ENCODE measurements at places on chromosomes 16 and 17.

GRCh38 chr17:78185981-78186691, 716 bp downstream of the TK1 start:
- no peaks in the 10 kb centered on the region for H3K27me3 ChIP-seq
- peak overlapping the region; percentile 65 for H3K4me3 ChIP-seq
- no peak overlapping the region for H3K27ac ChIP-seq
- peaks cover 17% of the 10 kb centered on the region for H3K4me1 ChIP-seq
- DNase-seq, result no peak
- H3K36me3 ChIP-seq, result no peaks in the 10 kb centered on the region

DNA sequence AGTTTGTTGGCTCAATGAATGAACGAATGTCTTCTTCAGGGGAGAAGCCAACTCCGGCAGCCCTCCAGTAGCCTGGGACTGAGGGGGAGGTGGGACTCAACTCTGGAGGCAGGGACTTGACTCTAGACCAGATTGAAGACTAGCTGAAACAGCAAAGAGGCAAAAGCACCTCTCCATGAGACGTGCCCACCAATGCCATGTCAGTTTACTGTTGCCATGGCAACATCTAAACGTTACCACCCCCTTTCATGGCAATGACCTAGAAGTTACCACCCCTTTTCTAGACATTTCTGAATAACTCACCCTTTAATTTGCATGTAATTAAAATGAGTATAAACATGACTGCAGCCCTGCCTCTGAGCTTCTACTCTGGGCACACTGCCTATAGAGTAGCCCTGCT, 91.8 kb downstream of the ASIC2 start:
- H3K36me3 ChIP-seq, result no peaks in the 10 kb centered on the region
- no peaks in the 10 kb centered on the region for H3K4me1 ChIP-seq
- H3K27me3 ChIP-seq, result peaks cover 10% of the 10 kb centered on the region
- no peak for DNase-seq
- H3K4me3 ChIP-seq, result no peak overlapping the region

GRCh38 chr16:78669994-78670393, 570.5 kb downstream of the WWOX start:
- H3K4me1 ChIP-seq, result no peaks in the 10 kb centered on the region
- H3K4me3 ChIP-seq, result no peak overlapping the region
- no peaks in the 10 kb centered on the region for H3K36me3 ChIP-seq

GRCh38 chr17:3474212-3474611, 1.6 kb upstream of the ASPA start:
- no peaks in the 10 kb centered on the region for H3K4me1 ChIP-seq
- no peak for DNase-seq
- no peak overlapping the region for H3K4me3 ChIP-seq
- peaks cover 9% of the 10 kb centered on the region for H3K27me3 ChIP-seq
- no peak overlapping the region for H3K27ac ChIP-seq

DNA sequence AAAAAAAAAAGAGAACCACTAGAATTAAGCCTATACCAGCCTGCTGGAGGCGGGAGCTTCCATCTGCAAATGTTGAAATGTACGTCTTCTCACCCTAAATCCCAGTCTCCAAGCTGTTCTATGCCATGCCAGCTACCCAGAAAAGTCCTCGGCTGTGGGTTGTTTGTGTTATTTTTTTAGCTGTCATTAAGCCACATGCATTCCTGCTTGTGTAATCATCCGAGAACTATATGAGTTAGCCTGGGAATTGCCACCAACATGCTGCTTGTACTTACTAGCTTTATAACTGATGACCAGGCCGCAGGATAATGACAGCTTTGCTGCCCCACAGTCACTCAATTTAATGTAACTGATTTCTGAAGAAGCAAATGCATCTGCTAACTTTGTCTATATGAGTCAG, 313.9 kb upstream of the SALL1 start:
- no peak for DNase-seq
- no peaks in the 10 kb centered on the region for H3K36me3 ChIP-seq
- H3K27me3 ChIP-seq, result no peaks in the 10 kb centered on the region
- no peak overlapping the region for H3K4me3 ChIP-seq
- no peak overlapping the region for H3K27ac ChIP-seq

GRCh38 chr16:62035115-62036092, 834 bp downstream of the CDH8 start:
- H3K4me1 ChIP-seq, result no peaks in the 10 kb centered on the region
- peaks cover 12% of the 10 kb centered on the region for H3K27me3 ChIP-seq
- no peaks in the 10 kb centered on the region for H3K36me3 ChIP-seq
- no peak overlapping the region for H3K27ac ChIP-seq

GRCh38 chr17:78414178-78415162, 36.0 kb downstream of the PGS1 start:
- peak overlapping the region; percentile 94 for H3K27ac ChIP-seq
- peak; percentile 55 for DNase-seq
- H3K4me3 ChIP-seq, result peak overlapping the region; percentile 55
- no peaks in the 10 kb centered on the region for H3K36me3 ChIP-seq

- peak overlapping the region; percentile 82 for H3K4me3 ChIP-seq
- H3K27ac ChIP-seq, result peak overlapping the region; percentile 94
- H3K4me1 ChIP-seq, result peaks cover 22% of the 10 kb centered on the region
Observed at GRCh38 chr16:22356930-22357634, 17.3 kb downstream of the CDR2 start.

DNA sequence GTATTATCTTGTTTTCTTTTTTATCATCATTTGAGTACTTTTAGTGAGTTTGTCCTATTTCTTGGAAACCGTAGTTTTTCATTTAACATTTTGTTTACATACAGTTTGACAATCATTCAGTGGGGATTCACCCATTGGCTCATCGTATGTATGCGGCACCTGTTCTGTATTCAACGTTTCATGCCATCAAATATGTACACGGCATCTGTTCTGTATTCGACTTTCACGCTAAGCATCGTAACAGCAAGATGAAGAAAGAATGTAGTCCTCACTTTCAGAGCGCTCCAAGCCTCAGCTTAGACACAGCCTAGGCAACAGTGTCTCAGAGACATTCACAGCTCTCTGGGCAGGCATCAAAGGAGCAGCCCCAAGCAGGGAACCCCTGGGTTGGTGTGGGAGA, 177.2 kb upstream of the CHMP6 start:
- peak overlapping the region; percentile 76 for H3K27ac ChIP-seq
- H3K4me1 ChIP-seq, result peaks cover 39% of the 10 kb centered on the region
- no peaks in the 10 kb centered on the region for H3K27me3 ChIP-seq

DNA sequence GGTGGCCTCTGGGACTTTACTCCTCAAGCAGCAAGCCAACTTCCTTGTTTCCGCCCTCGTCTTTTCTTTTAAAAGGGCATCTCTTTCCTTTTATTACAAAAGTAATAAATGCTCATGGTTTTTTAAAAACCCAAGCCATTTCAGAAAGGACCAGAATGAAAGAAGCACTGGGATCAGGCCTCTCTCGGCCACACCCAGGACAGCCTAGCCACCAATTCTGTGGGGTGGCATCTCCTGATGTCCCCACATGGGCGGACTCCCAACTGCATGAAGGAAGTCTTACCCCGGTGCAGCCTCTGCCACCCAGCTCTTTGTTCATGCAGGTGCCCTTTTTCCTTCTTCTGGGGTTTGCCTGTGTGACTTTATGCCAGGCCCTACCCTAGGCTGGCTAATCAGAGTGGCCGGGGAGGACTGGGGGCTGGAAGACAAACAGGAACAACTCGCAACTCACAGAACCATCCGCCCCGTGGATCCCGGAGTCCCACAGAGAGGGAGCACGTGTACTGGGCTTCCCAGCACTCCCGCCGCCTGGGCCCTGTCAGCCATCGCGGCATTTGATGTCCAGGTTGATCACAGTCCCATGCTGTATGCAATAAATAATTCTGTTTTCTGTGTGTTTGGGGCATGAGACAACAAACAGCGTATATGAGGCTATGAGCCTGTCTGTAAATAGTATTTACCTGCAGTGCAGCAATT, 2.6 kb upstream of the RASD1 start:
- H3K27ac ChIP-seq, result no peak overlapping the region
- no peaks in the 10 kb centered on the region for H3K36me3 ChIP-seq
- H3K27me3 ChIP-seq, result peaks cover 4% of the 10 kb centered on the region
- H3K4me3 ChIP-seq, result no peak overlapping the region
- peaks cover 3% of the 10 kb centered on the region for H3K4me1 ChIP-seq

- H3K4me1 ChIP-seq, result no peaks in the 10 kb centered on the region
- H3K36me3 ChIP-seq, result no peaks in the 10 kb centered on the region
- no peak overlapping the region for H3K27ac ChIP-seq
- no peak for DNase-seq
Observed at GRCh38 chr16:9438991-9439390, 347.5 kb downstream of the HAPSTR1 start.

- H3K4me1 ChIP-seq, result peaks cover 14% of the 10 kb centered on the region
- peak overlapping the region; percentile 76 for H3K27ac ChIP-seq
- no peaks in the 10 kb centered on the region for H3K27me3 ChIP-seq
- H3K4me3 ChIP-seq, result peak overlapping the region; percentile 52
- H3K36me3 ChIP-seq, result peaks cover 11% of the 10 kb centered on the region
Observed at GRCh38 chr17:64599187-64599676, 62.9 kb downstream of the SMURF2 start.

GRCh38 chr17:143785-144281, 6.5 kb downstream of the SCGB1C2 start:
- no peaks in the 10 kb centered on the region for H3K4me1 ChIP-seq
- H3K4me3 ChIP-seq, result no peak overlapping the region
- H3K36me3 ChIP-seq, result no peaks in the 10 kb centered on the region
- no peaks in the 10 kb centered on the region for H3K27me3 ChIP-seq
- H3K27ac ChIP-seq, result no peak overlapping the region
